ENCODE measurements at places on chromosomes 11 and 22. TPM values are rescaled to one million over a fixed set of nuclear protein-coding genes. Genes with fewer than 3 reads are reported as not detected.

DNA sequence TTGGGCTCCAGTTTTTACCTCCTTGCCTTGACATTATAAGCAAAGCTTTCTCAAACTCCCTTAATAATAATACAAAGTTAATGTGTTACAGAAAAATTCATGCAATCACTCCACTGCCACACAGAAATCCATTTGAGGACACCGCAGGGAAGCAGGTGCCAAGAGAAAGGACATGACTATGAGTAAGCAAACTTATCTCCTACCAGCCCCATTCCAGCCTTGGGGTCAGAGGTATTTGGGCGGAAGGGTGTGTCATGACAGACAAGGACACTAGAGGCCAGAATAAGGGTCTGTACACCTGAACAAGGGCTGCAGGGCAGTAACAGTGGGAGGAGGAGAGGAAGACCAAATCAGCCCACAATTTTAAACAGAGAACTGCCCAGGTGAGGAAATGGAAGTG is 5.9 kb downstream of the GNG3 start:
- no peak for DNase-seq
- H3K27me3 ChIP-seq = no peaks in the 10 kb centered on the region
- H3K4me3 ChIP-seq = peak overlapping the region; percentile 8
- peaks cover 15% of the 10 kb centered on the region for H3K4me1 ChIP-seq
- H3K27ac ChIP-seq = peak overlapping the region; percentile 43

DNA sequence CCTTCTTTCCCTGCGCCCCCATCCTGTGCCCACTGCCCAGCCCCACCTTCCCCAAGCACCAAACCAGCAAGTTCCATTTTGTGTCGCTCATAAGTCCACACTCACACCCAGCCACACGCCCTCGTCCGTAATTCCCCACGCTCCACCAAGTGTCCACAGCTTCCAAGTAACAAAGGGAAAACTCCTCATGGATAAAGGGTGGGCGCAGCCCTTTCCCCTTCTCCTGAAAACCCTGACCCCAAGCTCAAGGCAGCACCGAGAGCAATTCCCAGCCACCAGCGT is 458 bp downstream of the FXYD6 start:
- no peaks in the 10 kb centered on the region for H3K27me3 ChIP-seq
- DNase-seq = no peak
- peak overlapping the region; percentile 73 for H3K4me3 ChIP-seq
- peaks cover 14% of the 10 kb centered on the region for H3K4me1 ChIP-seq

- no peak overlapping the region for H3K4me3 ChIP-seq
- no peaks in the 10 kb centered on the region for H3K36me3 ChIP-seq
Observed at GRCh38 chr11:19604679-19605375, 107.8 kb upstream of the NAV2 start.

- no peaks in the 10 kb centered on the region for H3K4me1 ChIP-seq
- H3K4me3 ChIP-seq = no peak overlapping the region
- no peak for DNase-seq
- H3K36me3 ChIP-seq = no peaks in the 10 kb centered on the region
- H3K27me3 ChIP-seq = no peaks in the 10 kb centered on the region
Observed at GRCh38 chr11:2089536-2090165, 49.5 kb downstream of the IGF2 start.

DNA sequence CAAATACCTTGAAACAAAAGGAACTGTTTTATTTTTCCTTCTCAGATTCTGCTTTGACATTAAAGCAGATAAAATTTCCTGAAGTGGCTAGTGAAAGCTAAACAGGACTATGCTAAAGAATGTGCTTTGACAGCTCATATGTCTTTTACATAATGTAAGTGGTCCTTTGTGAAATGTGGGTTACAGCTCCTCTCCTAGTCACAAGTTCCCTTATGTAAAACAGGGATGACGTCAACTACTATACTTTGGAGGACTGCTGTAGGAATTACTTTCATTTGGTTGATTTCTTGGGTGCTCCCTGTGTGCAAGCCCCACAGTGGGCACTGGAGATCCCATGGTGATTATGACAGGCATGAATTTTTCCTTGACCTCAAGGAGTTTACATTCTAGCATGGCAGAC is 216.6 kb upstream of the NARS2 start:
- H3K27ac ChIP-seq = no peak overlapping the region
- no peak overlapping the region for H3K4me3 ChIP-seq
- DNase-seq = no peak
- no peaks in the 10 kb centered on the region for H3K27me3 ChIP-seq
- peaks cover 4% of the 10 kb centered on the region for H3K4me1 ChIP-seq

- no peaks in the 10 kb centered on the region for H3K4me1 ChIP-seq
- no peaks in the 10 kb centered on the region for H3K36me3 ChIP-seq
- H3K27me3 ChIP-seq = no peaks in the 10 kb centered on the region
- no peak for DNase-seq
- no peak within 1 kb of the TSS for H3K4me3 ChIP-seq
- H3K27ac ChIP-seq = no peak within 1 kb of the TSS
Observed at GRCh38 chr11:74008373-74009229, at the start of gene UCP3. Gene UCP3 (minus strand): TSS chr11:74009085. CDS start chr11:74007042, 2,043 bp downstream.

The GSTT2 gene
- 2.4 TPM for total RNA-seq

DNA sequence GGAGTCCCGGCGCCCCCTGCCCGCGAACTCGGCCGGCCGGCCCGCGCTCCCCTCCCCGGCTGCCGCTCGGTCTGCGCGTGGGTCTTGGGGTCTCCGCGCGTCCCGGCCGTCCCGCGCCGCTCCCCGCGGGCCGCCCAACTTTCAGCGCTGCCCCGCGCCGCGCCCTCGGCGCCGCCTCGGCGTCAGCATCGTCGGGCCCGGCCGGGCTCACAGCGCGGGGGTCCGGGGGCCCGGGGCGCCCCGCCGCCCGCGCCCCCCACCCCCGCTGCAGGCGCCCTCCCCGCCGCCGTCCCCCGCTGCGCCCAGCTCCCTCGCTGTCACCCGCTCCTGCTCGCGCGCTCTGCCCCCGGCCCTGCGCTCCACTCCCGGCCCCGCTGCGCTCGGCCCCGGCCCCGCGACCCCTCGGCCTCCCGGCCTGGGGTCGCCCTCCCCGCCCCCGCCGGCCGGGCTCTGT is at the start of gene KCNJ4:
Gene KCNJ4, minus strand, starts transcription at position 124 of the 454 bp plus-strand sequence. CDS start 27,067 bp downstream, outside the sequence.
- DNase-seq = no peak
- H3K36me3 ChIP-seq = no peaks in the 10 kb centered on the region
- H3K4me3 ChIP-seq = no peak within 1 kb of the TSS

DNA sequence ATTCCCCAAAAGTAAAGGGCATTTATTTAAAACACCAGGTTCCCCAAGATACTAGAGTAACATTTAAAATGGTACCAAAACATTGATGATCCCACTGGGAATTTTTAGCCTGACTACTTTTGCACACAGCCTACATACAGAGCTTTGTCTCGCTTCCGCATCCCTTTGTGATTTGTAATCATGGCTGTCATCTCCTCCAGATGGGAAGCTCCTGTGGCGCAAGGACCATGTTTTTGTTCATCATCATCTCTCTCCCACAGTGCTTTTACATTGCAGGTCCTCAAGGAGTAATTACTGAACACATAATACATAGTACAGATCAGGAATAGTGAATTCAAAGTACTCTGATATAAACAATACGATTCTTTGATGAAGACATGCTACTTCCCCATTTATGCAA is 231.2 kb upstream of the MTNR1B start:
- H3K4me3 ChIP-seq = no peak overlapping the region
- no peak for DNase-seq
- H3K4me1 ChIP-seq = no peaks in the 10 kb centered on the region
- no peaks in the 10 kb centered on the region for H3K36me3 ChIP-seq
- no peaks in the 10 kb centered on the region for H3K27me3 ChIP-seq

The OR52E8 gene
- 0.25 TPM for total RNA-seq

The SERHL2 gene
- 3.1 TPM for total RNA-seq

The PKNOX2 gene
- 6.0 TPM for total RNA-seq

The GPHA2 gene
- total RNA-seq = not detected

DNA sequence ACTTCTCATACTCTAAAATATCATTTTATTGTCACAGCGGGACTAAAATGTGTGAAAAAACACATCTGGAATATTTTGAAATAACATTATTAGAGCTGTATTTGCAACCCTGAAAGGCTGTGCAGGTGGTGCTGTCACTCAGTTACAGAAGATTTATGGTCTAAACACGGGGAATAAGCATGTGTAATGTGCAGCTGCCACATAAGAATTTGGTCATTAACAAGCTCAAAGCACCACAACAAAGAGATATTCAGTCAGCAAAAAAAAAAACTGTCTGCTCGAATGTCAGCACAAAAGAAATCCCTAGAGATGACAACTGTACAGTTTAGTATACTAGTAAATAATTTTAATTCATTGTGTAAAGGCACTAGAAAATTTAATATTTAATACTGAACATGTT is 31.3 kb downstream of the TMEM123 start:
- H3K4me3 ChIP-seq = no peak overlapping the region
- no peak overlapping the region for H3K27ac ChIP-seq
- no peaks in the 10 kb centered on the region for H3K27me3 ChIP-seq
- peak; percentile 49 for DNase-seq
- no peaks in the 10 kb centered on the region for H3K4me1 ChIP-seq
- no peaks in the 10 kb centered on the region for H3K36me3 ChIP-seq

DNA sequence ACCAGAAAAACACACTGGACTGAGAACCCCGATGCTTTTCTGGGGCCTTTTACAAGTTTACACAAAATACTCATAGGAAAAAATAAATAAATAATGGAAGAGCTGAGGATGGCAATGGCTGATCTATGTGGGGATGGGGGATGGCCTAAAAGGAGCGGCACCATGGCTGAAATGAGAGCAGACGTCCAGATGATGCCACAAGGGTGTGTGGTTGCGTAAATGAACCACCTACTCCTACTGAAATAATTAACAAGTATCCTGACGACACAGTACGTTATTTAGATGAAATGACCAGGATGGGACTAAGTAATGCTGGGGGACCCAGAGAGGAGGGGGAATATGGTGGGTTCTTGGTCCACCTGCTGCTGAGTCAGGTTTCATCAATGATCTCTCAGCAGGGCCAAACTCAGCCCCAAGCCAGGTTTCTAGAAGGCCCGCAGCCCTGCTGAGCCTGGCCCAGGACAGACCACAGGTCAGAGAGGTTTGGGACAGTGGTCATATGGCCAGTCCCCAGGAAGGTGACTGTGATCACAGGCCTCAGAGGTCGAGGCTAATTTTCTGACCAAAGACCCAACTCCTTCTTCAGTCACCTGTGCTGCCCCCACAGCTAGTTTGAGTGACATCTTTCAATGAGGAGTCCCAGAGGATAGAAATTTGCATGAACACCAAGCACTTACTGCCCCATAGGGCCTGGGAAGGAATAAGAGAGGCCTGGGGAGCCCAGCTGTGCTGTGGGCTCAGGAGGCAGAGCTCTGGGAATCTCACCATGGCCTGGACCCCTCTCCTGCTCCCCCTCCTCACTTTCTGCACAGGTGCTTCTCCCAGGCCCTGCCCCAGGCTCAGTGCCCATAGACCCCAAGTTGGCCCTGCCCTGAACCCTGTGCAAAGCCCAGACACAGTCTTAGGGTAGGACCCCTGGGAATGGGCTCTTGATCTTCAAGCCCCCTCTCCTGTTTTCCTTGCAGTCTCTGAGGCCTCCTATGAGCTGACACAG is 76.3 kb upstream of the IGLL5 start:
- no peak overlapping the region for H3K27ac ChIP-seq
- H3K4me1 ChIP-seq = no peaks in the 10 kb centered on the region
- H3K4me3 ChIP-seq = no peak overlapping the region

The PVALB gene
- total RNA-seq = 2.1 TPM

- no peak for DNase-seq
- H3K27ac ChIP-seq = no peak overlapping the region
- peaks cover 6% of the 10 kb centered on the region for H3K27me3 ChIP-seq
- no peaks in the 10 kb centered on the region for H3K4me1 ChIP-seq
- H3K4me3 ChIP-seq = no peak overlapping the region
Observed at GRCh38 chr11:76296731-76297542, 84.0 kb downstream of the THAP12 start.

- no peak overlapping the region for H3K4me3 ChIP-seq
- H3K36me3 ChIP-seq = peaks cover 3% of the 10 kb centered on the region
- peaks cover 10% of the 10 kb centered on the region for H3K4me1 ChIP-seq
- H3K27me3 ChIP-seq = no peaks in the 10 kb centered on the region
- no peak for DNase-seq
Observed at GRCh38 chr11:45935349-45936064, 13.1 kb downstream of the LARGE2 start.

The DUSP18 gene
- total RNA-seq = 14.0 TPM

The PARVG gene
- 20.9 TPM for total RNA-seq

DNA sequence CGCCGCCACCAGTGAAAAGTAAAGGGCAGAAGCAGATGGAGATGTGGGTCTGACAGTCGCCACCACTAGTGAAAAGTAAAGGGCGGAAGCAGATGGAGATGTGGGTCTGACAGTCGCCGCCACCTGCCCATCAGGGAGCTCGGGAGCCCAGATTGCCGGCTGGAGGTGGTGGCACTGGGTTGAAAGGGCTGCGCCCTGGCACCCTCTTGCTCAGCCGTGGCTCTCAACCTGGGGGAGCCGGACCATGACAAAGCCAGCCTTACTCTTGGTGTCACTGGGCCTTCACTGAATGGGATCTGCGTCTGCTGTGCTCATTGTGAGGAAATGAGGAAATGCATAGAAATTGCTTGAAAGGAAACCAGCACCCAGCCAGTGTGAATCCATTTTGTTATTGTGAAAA is 36.3 kb downstream of the AP2A2 start:
- DNase-seq = no peak
- H3K27ac ChIP-seq = no peak overlapping the region
- no peaks in the 10 kb centered on the region for H3K27me3 ChIP-seq
- H3K4me3 ChIP-seq = no peak overlapping the region
- H3K36me3 ChIP-seq = peaks cover 2% of the 10 kb centered on the region

DNA sequence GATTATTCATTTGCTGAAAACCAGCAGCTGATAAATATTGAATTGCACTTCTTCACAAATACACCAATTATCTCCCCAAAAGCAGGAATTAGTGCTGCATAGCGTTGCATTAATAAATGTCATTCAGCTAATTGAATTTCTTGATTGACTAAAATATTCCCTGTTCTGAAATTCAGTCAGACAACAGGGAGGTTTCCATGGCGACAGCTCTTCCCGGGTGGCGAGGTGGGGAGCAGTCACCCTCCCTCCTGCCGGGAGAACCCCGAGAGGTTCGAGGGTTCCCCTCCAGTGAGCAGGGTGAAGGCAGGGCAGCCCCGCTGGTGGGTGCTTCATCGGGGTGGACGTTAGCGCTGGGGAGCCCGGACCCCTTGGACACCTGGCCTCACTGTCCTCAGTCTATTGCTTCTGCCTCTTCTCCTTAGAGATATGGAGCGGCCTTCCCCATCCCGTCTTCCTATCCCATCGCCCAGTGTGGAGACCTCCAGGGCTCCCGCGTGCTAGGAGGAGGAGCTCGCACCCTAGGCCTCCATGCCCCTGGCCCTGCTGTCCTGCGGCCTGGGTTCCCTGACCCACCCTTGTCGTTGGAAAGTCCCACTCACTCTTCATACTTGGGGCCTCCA is 983.5 kb downstream of the BRD1 start:
- no peaks in the 10 kb centered on the region for H3K4me1 ChIP-seq
- DNase-seq = no peak
- H3K27ac ChIP-seq = no peak overlapping the region
- no peaks in the 10 kb centered on the region for H3K36me3 ChIP-seq

DNA sequence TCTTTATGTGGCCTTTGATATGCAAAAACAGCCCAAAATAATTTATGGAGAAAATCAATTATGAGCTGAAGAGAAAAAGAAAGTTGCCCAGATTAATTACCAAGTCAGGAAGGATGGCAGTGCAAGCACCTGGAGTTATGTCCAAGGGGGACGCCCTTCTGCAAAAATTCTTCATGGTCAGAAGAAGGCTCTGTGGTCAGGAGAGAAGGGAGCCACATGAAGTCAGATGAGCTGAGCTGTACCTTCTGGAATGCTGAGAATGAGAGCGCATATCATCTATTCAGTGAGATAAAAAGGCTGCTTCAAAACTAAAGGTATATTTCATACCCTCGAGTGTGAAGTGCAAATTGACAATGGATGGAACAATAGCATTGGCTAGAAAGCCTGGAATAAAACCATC is 607.4 kb downstream of the NTM start:
- DNase-seq = no peak
- H3K36me3 ChIP-seq = no peaks in the 10 kb centered on the region
- H3K4me1 ChIP-seq = no peaks in the 10 kb centered on the region
- no peak overlapping the region for H3K27ac ChIP-seq
- no peaks in the 10 kb centered on the region for H3K27me3 ChIP-seq
- no peak overlapping the region for H3K4me3 ChIP-seq

All from kidney (tissue), 22 donors.